ENCODE measurements at places on chromosomes 4 and X.

- DNase-seq: no peak
Observed at GRCh38 chrX:110409925-110410324, 51.3 kb downstream of the RTL9 start.

DNA sequence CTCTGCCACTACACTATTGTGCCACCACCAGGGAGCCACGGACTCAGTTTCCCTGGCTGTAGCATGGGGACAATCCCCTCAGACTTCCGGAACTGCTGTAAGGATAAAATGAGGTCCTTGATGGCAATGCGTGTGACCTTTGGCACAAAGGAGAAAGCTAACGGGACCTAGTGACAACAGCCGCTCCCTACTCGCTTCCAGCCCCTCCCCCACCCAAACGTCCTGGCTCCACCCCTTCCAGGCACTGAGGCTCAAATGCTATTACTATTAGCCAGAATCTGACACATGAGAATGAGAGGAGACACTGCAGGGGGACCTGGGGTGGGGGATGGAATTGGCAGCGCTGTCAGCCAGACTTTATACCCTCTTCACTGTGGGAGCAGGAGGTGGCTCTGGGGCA lies 5.4 kb upstream of the DUSP9 start:
- no peak for DNase-seq

- DNase-seq: no peak
Observed at GRCh38 chrX:44043496-44043895, 70.3 kb upstream of the NDP start.

DNA sequence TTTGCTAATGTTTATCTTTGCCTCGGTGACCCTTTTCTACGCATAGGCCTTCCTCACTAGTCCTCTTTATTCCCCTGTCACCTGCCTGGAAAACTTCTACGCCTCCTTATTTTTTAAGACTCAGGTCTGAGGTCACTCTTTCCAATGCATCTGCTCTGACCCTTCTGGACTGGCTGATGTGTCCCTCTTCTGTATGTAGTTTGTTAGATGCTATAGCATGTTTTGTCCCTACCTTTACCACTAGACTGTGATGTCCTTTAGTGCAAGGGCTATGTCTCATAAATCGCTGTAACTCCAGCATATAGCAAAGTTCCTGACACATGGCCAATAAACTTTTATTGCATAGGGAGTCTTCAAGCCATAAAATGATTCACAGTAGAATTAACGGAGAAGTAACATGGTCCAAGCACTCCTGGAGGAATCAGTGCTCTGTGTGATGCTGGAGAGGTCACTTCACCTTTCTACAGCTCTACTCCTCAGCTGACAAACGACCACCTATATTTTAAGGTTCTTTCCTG lies 872.5 kb upstream of the SLIT2 start:
- no peak for DNase-seq

- no peak for DNase-seq
Observed at GRCh38 chr4:64158648-64159326, 250.5 kb downstream of the TECRL start.

DNA sequence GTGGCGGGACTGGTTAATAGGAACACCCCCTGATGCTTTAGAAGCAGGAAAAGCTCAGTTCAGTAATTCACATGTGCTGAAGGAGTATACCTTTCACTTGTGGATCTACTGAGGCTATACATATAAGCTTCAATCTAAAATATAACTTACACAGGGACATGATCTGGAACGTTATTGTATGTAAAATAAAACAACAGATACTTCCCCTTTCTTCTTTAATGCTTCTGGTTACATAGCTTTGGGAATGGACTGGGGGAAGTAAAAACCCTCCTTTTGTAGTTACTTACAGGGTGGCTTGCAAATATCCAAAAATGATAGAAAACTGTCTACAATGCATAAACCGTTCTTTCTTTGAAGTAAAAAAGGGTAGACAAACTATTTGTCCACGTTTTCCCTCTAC lies 1.9 kb downstream of the FGG start:
- no peak for DNase-seq

GRCh38 chr4:61522312-61522711 lies 322.2 kb downstream of the ADGRL3 start:
- no peak for DNase-seq

DNA sequence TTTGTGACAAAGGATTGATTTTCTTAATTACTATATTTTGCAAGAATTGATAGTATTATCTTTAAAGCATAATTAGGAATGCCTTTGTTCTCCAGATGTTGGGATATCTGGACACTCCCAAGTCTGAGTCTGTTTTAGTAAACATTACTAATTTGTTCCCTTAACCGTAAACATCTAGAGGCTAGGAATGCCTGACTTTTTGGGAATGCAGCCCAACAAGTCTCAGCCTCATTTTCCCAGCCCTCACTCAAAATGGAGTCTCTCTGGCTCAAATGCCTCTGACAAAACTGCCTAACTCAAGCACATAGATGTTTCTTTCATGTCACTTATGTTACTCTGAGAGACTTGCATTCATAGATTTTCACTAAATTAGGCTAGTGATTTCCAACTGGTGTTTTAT lies 297.0 kb upstream of the CLNK start:
- DNase-seq: no peak

- DNase-seq: no peak
Observed at GRCh38 chrX:122238801-122239200, 945.3 kb upstream of the GRIA3 start.

- DNase-seq: no peak
Observed at GRCh38 chr4:82891707-82892466, 934 bp upstream of the SEC31A start.

DNA sequence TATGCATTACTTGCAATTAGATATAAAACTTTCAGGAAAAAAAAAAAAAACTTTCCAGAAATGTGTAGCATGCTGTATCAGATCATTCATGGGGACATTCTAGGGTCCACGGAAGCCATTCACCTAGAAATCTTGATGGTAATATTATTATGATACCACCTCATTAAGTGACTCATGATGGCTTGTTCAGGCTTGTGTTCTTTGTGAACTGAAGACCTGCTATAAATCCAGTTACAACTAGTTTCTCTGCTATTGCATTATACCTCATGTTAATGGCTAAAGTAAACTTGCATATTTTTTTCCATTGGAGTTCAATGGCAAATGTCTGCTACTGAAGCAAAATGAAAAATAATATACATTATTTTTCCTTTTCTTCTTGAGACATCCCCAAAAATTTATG lies 35.3 kb upstream of the PTPN13 start:
- no peak for DNase-seq

DNA sequence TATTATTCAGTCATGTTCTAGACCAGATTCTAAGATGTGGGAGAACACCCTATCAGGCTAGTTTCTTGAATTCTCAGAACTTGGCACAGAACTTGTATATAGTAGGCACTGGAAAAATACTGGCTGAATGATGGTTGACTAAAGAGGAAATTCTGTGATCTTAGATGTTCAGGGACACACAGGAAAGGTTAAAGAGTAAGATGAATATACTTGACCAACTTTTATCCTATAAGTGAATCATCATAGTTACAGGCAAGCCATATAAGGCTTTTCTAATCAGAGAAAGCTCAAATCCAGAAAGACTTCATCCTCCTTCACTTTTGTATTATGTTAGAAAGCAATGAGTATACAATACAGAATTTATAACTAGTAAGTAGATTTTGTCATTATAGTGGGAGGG lies 53.8 kb downstream of the SEPTIN11 start:
- no peak for DNase-seq

- no peak for DNase-seq
Observed at GRCh38 chrX:152405561-152405960, 45.6 kb downstream of the GABRA3 start.

DNA sequence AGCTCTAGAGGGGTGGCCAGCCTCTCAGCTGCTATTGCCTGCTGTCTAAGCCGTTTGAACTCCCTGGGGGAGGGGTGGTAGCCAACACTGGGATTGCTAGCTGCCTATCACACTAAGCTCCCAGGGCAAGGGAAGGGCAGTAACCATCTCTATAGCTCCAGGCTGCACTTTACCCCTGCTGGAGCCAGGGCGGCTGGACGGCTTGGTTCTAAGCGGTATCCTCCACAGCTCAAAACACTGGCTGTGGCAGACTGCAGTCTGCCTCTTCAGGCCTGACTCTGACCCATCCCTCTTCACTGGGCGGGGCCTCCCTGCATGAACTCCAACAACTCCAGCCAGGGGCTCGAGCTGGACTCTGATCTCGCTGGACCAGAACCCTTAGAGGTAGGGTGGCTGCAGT lies 55.3 kb upstream of the GNRHR start:
- DNase-seq: no peak

DNA sequence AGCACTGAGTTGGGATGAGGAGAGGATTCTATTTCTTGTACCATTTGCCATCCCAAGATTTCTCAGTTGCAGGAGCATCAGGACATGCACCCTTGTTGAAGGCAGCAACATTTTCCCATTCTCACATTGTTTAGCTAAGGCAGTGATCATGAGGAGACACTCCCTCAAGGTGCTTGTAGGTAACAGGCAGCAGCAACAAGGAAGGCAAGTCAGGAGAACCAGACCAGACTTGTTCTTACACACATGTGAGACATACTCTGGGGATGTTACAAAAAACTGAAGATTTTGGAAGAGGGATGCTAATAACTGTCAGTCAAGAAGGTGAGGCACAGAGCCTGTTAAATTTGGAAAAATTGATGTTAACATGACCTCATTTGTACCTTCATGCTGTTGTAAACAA lies 15.5 kb upstream of the HPGDS start:
- no peak for DNase-seq

- no peak for DNase-seq
Observed at GRCh38 chrX:19810802-19811201, 76.6 kb downstream of the SH3KBP1 start.

All from sigmoid colon (tissue), 7 donors.